ENCODE measurements at places on chromosomes 12 and 14. TPM values are rescaled to one million over a fixed set of nuclear protein-coding genes. Genes with fewer than 3 reads are reported as not detected.

- DNase-seq = peak; percentile 91
- no peak overlapping the region for H3K4me3 ChIP-seq
- no peaks in the 10 kb centered on the region for H3K36me3 ChIP-seq
- no peaks in the 10 kb centered on the region for H3K27me3 ChIP-seq
- peaks cover 31% of the 10 kb centered on the region for H3K4me1 ChIP-seq
These were observed 10.1 kb upstream of the GRIP1 start for GRCh38 chr12:66688846-66689439.

Gene RNASE7
- not detected for total RNA-seq

GRCh38 chr14:45406942-45407341 lies 153.9 kb upstream of the MIS18BP1 start:
- H3K4me3 ChIP-seq = no peak overlapping the region
- no peak for DNase-seq
- no peaks in the 10 kb centered on the region for H3K36me3 ChIP-seq
- H3K27me3 ChIP-seq = no peaks in the 10 kb centered on the region

GRCh38 chr12:67069451-67070306 lies 199.5 kb upstream of the CAND1 start:
- H3K4me3 ChIP-seq = peak overlapping the region; percentile 86
- no peak overlapping the region for H3K27ac ChIP-seq
- DNase-seq = peak; percentile 87

Gene SLC25A47
- not detected for total RNA-seq

GRCh38 chr12:119864591-119864990 lies 12.5 kb downstream of the CIT start:
- H3K36me3 ChIP-seq = peaks cover 23% of the 10 kb centered on the region
- no peak for DNase-seq
- no peak overlapping the region for H3K27ac ChIP-seq
- H3K4me1 ChIP-seq = no peaks in the 10 kb centered on the region
- no peak overlapping the region for H3K4me3 ChIP-seq

- no peak overlapping the region for H3K27ac ChIP-seq
- H3K4me3 ChIP-seq = no peak overlapping the region
- no peaks in the 10 kb centered on the region for H3K27me3 ChIP-seq
- no peaks in the 10 kb centered on the region for H3K36me3 ChIP-seq
- no peak for DNase-seq
- 0 out of 2 replicates have a peak, but pooled peaks cover 7% of the 10 kb centered on the region for H3K4me1 ChIP-seq
These were observed 239.7 kb upstream of the RGS6 start for GRCh38 chr14:71692496-71692895.

Gene KCNC2
- 0.10 TPM for total RNA-seq

Gene GPR162
- 5.0 TPM for total RNA-seq

GRCh38 chr12:98863167-98863566 lies 218.1 kb downstream of the APAF1 start:
- peaks cover 32% of the 10 kb centered on the region for H3K4me1 ChIP-seq
- no peak overlapping the region for H3K27ac ChIP-seq
- H3K4me3 ChIP-seq = no peak overlapping the region
- DNase-seq = peak; percentile 83
- H3K27me3 ChIP-seq = no peaks in the 10 kb centered on the region
- H3K36me3 ChIP-seq = no peaks in the 10 kb centered on the region

GRCh38 chr12:105417732-105418131 lies 87.2 kb downstream of the C12orf75 start:
- H3K36me3 ChIP-seq = no peaks in the 10 kb centered on the region
- no peaks in the 10 kb centered on the region for H3K4me1 ChIP-seq
- H3K27ac ChIP-seq = no peak overlapping the region
- H3K4me3 ChIP-seq = no peak overlapping the region

Gene CCDC184
- total RNA-seq = 3.7 TPM

DNA sequence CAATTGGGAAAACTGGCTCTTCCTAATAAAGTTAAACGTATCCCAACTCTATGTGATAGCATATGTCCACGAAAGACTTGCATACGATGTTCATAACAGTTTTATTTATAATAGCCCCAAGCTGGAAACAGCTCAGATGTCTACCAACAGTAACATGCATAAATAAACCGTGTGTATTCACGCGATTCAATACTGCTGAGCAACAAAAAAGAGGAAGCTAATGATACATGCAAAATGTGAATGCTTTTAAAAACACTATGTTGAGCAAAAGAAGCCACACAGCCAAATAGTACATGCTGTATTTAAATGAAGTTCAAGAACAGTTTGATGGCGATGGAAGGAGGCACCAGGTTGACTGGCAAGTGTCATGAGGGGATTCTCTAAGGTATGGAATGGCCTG lies 55.7 kb downstream of the TRIM9 start:
- H3K4me3 ChIP-seq = no peak overlapping the region
- no peak overlapping the region for H3K27ac ChIP-seq

- no peak overlapping the region for H3K27ac ChIP-seq
- no peak for DNase-seq
- H3K4me3 ChIP-seq = no peak overlapping the region
- no peaks in the 10 kb centered on the region for H3K4me1 ChIP-seq
- H3K27me3 ChIP-seq = peaks cover 6% of the 10 kb centered on the region
These were observed 30.2 kb upstream of the EVL start for GRCh38 chr14:100034961-100035500.

DNA sequence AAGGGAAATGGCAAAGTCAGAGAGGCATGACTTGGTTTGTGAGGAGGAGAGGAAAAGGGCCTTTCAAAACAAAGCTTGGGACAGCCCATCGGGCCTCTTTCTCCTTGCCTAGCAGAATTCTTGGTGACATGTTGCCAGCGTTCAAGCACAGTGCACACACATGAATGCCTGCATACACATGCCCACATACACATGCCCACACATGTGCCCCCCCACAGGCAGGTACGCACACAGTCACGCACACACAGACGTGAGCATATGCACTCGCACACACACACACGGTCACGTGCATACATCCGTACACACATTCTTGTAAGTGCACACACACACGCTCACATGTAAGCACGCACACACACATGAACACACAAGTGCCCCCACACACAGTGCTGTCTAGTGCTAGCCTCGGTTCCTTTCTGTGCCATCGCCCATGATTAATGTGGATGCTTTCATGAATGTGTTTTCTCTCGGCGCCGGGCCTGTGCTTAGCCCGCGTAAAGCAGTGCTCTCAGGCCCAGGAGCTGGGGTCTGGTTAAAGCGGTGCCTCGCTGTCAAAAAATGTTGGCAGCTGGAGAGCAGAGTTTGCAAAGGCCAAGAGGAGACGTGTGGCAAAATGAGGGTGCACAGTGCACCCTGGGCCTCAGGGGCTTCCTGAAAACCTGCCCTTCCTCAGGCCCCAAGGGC lies 328.8 kb upstream of the DIO3 start:
- H3K36me3 ChIP-seq = no peaks in the 10 kb centered on the region
- H3K27ac ChIP-seq = no peak overlapping the region
- H3K4me1 ChIP-seq = no peaks in the 10 kb centered on the region
- no peak overlapping the region for H3K4me3 ChIP-seq
- no peak for DNase-seq

GRCh38 chr12:45348311-45348710 lies 132.4 kb downstream of the ANO6 start:
- H3K36me3 ChIP-seq = peaks cover 13% of the 10 kb centered on the region
- no peak overlapping the region for H3K4me3 ChIP-seq
- DNase-seq = no peak
- H3K27me3 ChIP-seq = no peaks in the 10 kb centered on the region

Gene PPM1H
- 41.3 TPM for total RNA-seq

Gene FOXG1
- 0.12 TPM for total RNA-seq

Gene MYH6
- 0.23 TPM for total RNA-seq

GRCh38 chr14:87869619-87870583 lies 123.1 kb downstream of the GALC start:
- no peak for DNase-seq
- H3K4me3 ChIP-seq = no peak overlapping the region
- H3K4me1 ChIP-seq = no peaks in the 10 kb centered on the region
- H3K27me3 ChIP-seq = no peaks in the 10 kb centered on the region

GRCh38 chr12:33602515-33602914 lies 162.9 kb upstream of the SYT10 start:
- H3K4me3 ChIP-seq = no peak overlapping the region
- DNase-seq = no peak
- 0 out of 2 replicates have a peak, but pooled peaks cover 3% of the 10 kb centered on the region for H3K4me1 ChIP-seq
- H3K27me3 ChIP-seq = no peaks in the 10 kb centered on the region
- no peak overlapping the region for H3K27ac ChIP-seq
- no peaks in the 10 kb centered on the region for H3K36me3 ChIP-seq

DNA sequence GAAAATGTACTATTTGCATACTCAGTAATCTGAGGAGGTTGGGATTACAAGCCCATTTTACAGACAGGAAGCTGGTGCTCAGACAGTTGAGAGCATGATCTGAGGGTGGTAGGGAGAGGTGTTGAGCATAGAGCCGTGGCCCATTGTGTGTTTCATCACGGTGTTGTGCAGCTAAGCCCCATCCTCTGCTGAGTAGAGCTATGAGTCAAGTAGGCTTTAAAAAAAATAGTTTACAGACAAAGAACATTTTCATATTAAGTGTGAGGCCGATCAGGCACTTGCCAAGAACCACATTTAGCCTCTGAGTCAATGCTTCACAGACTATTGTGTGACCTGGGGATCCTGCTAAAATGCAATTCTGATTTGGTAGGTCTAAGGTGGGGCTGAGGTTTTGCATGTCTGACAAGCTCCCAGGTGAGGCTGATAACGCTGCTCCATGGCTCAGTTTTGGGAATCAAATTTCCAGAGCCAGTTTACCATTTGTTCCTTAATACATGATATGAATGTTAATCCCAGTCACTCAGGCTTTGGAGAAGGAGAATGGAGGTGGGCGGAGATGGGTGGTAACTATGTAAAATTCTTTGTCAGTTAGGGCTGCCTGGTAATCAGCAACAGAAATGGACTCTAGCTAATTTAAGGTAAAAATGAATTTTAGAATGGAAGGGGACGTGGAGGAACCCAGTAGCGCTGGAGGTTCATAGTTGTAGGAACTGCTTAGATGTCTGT lies 22.2 kb downstream of the ZNF664 start:
- DNase-seq = no peak
- H3K27ac ChIP-seq = no peak overlapping the region
- H3K4me1 ChIP-seq = peaks cover 9% of the 10 kb centered on the region
- H3K4me3 ChIP-seq = no peak overlapping the region
- H3K36me3 ChIP-seq = no peaks in the 10 kb centered on the region

GRCh38 chr14:29227631-29228030 lies 461.0 kb downstream of the FOXG1 start:
- no peaks in the 10 kb centered on the region for H3K27me3 ChIP-seq
- H3K27ac ChIP-seq = no peak overlapping the region
- DNase-seq = no peak
- H3K36me3 ChIP-seq = no peaks in the 10 kb centered on the region
- no peaks in the 10 kb centered on the region for H3K4me1 ChIP-seq

DNA sequence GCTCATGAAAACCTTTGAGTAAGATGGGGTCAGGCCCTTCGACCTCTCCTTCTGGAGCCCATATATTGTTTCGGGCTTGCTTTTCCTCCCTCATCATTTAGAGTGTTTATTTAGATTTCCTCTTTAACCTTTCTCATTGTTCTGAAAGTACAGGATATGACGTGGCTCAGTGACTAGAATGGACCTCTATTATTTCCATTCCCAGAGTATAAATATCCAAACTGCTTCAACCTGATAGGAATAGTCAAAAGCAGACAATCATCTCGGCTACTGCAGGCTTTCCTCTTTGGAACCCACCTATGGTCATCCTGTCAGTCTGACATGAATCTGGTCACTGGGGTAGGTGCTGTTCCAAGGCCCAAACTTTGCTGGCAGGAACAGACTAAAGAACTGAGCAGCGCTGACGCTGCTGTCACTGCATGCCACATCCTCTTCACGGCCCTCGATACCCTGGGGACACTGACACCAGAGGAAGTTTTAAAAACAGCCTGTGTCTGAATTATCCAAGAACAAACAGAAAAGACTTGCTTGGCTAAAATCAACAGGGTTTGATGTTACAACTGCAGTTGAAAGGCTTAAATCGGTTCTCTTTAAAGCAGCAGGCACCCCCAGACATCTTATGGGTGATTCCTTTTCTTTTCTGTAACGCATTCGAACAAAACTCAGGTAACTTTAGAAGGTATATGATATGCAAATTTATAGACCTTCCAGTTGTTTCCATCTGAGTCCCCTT lies 5.0 kb upstream of the DDX47 start:
- DNase-seq = no peak
- no peak overlapping the region for H3K4me3 ChIP-seq
- no peak overlapping the region for H3K27ac ChIP-seq
- peaks cover 5% of the 10 kb centered on the region for H3K4me1 ChIP-seq

DNA sequence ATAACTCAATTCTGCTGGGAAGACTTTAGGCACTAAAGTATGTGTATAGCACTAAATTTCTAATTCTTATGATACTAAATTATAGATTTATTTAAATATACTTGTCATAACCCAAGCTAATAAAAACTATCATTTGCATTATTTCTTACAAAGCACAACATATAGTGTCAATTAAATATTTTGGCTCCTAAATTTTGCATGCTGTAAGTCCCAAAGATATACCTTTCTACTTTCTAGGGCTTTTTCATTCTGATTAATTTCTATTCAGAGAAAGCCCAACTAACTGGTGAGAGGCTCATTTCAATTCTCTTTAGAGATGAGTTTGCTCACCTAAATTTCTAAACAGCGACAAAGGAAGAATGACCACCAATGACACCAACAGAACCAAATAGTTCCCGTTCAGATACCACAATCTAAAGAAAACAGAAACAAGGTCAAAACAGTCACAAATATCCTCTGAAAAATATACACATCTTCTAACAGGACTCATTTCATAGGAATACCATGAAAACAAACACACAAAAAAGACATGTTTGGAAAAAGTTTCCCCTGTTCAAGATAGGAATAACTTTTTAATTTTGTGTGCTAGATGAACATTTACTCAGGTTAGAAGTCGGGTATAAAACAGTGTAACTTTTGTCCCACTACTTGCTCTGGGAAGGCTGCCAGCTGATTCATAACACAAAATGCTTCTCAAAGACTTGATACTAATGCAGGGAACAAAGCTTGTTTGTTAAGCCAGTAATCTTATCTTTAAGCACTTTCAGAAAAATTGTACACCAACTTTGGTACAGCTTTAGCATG lies 7.6 kb downstream of the SLC38A2 start:
- peaks cover 17% of the 10 kb centered on the region for H3K4me1 ChIP-seq
- H3K27ac ChIP-seq = peak overlapping the region; percentile 50
- H3K4me3 ChIP-seq = no peak overlapping the region
- DNase-seq = no peak
- no peaks in the 10 kb centered on the region for H3K27me3 ChIP-seq

DNA sequence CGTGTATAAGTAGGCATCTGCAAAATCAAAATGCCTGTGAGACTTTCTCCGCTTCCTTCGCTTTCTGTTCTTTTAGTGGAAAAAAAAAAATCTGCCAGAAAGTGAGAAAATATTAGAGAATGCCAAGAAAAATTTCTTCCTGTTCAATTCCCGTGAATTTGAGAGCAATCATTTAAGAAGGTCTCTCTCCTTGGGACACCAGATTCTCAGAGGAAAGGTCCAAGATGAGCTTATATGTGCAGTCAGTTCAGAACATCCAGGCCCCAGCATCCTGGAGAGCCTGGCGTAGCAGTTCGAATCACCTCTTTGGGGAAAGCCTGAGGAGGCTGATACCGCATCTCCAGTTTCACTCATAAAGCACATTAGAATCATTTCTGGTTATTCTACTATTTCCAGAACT lies 912.8 kb downstream of the GALC start:
- H3K4me1 ChIP-seq = peaks cover 29% of the 10 kb centered on the region
- H3K36me3 ChIP-seq = no peaks in the 10 kb centered on the region
- H3K27ac ChIP-seq = no peak overlapping the region
- no peak overlapping the region for H3K4me3 ChIP-seq
- no peaks in the 10 kb centered on the region for H3K27me3 ChIP-seq

- H3K4me3 ChIP-seq = no peak overlapping the region
- H3K36me3 ChIP-seq = no peaks in the 10 kb centered on the region
- no peak overlapping the region for H3K27ac ChIP-seq
- DNase-seq = peak; percentile 9
- no peaks in the 10 kb centered on the region for H3K27me3 ChIP-seq
These were observed 451.3 kb downstream of the GLT1D1 start for GRCh38 chr12:129304529-129304928.

Measured in GM23338 (cell line).